Suprapubic skin (tissue), 4 donors: ENCODE measurements at places on chromosomes 7 and 10.

GRCh38 chr10:97475936-97476594 lies 22.2 kb downstream of the MMS19 start:
- no peak for DNase-seq

- peak; percentile 80 for DNase-seq
Observed at GRCh38 chr7:94509264-94509886, at the start of gene CASD1. Gene CASD1 (plus strand): TSS chr7:94509809. CDS start chr7:94510085, 276 bp downstream.

GRCh38 chr7:56063500-56063881 lies 595 bp upstream of the SUMF2 start:
- DNase-seq, result no peak

GRCh38 chr7:28395831-28396230 lies 16.5 kb upstream of the CREB5 start:
- DNase-seq, result no peak

- no peak for DNase-seq
Observed at GRCh38 chr10:12615296-12616220, 266.2 kb downstream of the CAMK1D start.
